ENCODE measurements at places on chromosomes 11 and 22.
A peak's percentile ranks its signal among the peaks of the same experiment; 100 is the strongest.

GRCh38 chr11:121645596-121645995 is 192.8 kb upstream of the SORL1-AS1 start:
- no peak for DNase-seq

- DNase-seq: no peak
These were observed 50.0 kb downstream of the PIK3C2A start for GRCh38 chr11:17157761-17158160.

DNA sequence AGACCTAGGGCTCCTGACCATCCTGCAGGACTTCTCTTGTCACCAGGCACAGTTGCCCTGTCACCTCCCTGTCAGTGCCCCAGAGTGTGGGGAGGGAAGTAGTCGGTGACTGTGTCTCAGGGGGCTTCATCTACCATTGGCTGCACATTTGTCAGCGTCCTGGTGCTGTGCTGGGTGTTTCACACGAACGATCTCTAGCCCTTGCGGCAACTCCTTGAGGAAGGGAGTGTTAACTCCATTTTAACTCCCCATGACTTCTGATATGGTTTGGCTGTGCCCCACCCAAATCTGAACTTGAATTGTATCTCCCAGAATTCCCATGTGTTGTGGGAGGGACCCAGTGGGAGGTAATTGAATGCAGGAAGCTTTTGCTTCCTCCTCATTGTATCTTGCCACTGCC is 7.1 kb downstream of the TSKU start:
- DNase-seq: no peak

- no peak for DNase-seq
These were observed 17.3 kb downstream of the RHOD start for GRCh38 chr11:67073908-67074307.

GRCh38 chr11:129275828-129276227 is 83.7 kb upstream of the ARHGAP32 start:
- DNase-seq: no peak

GRCh38 chr22:17303441-17303839 is 65.8 kb upstream of the CECR2 start:
- DNase-seq: no peak

DNA sequence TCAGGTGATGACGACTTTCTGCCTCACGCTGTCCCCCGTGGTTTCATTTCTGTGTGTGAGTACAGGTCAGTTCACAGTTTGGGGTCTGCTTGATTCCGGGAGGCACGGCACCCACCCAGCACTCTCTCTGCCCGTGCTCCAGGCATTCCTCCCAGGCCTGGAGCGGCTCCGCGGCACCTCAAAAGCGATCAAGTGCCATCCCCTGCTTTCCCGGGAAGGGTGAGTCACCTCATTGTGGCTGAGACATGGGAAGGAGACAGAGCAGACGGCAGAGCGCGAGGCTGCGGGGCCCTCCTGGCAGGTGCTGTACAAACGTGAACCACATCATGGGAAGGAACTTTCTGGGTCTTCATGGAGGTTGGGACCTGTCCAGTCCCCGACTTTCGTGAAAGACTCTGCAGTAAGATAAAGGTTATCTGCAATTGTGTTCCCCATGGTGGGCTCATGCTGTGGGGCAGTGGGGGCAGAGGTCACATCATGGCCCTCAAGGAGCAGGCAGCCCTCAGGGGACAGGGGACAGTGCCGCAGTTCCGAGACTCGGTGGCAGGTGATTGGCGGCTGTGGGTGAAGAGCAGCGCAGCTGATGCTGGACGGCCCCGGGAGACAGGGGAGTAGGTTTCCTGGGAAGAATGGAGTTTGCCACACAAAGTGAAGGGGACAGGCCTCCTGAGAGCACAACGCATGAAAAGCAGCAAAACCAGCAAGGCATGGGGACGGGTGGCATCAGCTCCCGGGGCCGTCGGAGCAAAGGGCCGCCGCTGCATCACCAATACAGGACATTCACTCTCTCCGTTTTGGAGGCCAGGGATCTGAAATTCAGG is 65.3 kb downstream of the CELSR1 start:
- DNase-seq: no peak

DNA sequence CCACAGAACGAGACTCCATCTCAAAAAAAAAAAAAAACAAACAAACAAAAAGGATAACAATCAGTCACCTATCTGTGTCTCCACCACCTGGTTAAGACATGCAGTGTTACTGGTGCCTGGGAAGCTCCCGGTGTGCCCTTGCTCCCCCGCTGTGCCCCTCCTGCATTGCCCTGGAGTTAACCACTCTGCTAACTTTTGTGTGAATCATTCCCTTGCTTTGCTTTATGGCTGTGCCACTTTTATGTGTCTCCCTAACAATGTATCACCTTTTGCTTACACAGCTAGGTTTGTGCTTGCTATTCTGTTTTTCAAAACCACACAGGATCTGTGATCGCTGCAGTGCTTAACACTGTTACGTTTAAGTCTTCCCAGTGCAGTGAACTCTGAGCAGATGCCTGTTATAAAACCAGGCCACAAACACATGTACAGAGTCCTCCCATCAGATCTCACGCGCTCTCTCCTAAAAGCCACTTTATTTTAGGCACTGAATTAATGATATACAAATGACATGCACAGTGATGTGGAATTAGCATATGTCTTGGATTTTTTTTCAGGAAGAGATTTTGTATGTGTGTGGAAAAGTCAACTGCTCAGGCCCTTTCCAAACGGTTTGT is 69.9 kb downstream of the BUD13 start:
- DNase-seq: no peak

GRCh38 chr11:129117595-129118350 is 74.4 kb downstream of the ARHGAP32 start:
- DNase-seq: peak; percentile 64

- no peak for DNase-seq
These were observed 38.2 kb downstream of the RNF141 start for GRCh38 chr11:10502770-10503169.

DNA sequence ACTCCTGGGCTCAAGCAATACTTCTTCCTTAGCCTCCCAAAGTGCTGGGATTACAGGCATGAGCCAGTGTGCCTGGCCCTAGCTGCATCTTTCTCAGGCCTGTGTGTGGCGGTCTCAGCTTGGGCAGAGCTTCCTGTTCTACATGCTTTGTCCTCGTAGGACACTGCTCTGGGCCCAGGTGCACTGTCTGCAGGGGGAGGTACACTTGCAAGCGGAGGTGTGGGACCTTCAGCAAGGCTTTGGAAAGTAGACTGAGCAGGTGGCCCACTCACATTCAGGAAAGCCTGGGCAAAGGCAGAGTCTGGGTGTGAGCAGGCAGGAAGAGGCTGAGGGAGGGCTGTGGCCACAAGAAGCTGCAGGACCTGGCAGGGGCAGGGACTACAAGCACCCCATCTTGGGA is 33.6 kb upstream of the SUSD2 start:
- DNase-seq: no peak

DNA sequence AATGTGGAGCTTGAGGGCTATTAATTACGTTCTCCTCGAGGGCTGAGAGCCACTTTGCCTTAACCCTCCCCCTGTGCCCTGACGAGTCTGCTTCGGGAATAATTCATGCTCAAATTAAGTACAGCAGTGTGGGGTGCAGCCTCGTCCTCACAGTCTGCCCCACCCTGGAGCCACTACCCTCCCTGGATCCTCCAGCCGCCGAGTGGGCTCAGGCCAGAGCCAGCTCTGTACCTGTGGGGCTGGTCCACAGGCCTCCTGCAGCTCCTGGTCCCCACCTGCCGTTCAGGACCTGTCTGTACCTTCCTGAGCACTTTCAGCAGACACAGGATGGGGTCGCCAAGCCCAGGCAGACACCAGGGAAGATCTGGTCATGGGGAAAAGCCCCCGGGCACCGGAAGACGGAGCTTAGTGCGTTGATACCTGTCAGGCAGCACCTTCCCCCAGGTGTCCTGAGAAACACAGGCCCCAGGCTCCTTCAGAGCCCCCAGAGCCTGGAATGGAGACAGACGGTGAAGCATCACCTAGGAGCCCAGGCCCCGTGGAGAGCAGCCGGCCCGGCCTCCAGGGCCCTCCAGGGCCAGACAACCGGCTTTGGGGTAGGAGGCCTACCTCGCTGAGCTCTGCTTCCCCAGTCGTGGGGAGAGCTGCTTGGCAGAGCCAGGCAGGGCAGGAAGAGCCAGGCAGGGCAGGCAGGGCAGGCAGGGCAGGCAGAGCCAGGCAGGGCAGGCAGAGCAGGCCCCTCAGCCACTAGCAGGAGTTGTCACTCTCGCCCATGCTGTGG is 9.7 kb downstream of the TSPAN32 start:
- no peak for DNase-seq

DNA sequence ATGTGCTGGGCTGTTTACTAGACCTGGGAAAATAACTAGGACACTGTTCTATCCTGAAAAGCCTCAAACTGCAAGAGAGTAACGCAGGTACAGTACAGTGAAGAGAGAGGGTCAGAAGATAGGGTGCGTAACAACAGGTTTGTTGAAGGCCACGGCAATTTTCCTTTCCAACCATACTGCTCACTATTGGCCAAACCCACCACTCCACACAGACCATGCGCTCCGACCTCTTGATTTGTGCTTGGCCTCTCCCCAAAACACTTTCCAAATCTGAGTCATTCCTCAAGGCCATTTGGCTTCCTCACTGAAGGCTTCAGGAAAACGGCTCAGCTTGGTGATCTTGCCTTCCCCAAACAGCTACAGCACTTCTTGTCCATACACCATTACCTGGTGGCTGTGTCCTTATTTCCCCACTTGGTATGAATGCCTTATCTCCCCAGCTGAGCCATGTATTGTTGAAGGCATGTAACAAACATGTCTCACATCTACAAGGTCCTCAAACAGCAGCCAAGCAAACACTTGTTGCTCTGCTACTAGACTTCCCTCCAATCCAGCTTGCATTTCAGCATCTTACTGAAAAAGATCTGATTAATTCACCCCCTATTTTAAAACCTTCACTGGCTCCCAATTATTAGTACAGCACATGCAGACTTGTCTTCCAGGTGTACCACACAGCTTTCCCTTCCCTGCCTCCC is 40.9 kb downstream of the TCF20 start:
- DNase-seq: peak; percentile 71

DNA sequence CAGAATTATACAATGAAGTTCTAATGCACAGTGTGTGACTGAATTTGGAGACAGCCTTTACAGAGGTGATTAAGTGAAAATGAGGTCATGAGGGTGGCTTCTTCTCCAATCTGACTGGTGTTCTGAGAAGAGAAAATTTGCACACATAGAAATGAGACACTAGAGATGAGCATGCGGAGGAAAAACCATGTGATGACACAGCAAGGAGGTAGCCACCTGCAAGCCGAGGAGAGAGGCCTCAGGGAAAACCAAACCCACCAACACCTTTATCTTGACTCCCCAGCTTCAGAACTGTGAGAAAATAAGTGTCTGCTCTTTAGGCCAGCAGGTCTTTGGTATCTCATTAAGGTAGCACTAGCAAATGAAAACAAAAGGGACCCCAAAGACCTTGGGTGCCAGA is 93.2 kb downstream of the GGTLC2 start:
- no peak for DNase-seq

DNA sequence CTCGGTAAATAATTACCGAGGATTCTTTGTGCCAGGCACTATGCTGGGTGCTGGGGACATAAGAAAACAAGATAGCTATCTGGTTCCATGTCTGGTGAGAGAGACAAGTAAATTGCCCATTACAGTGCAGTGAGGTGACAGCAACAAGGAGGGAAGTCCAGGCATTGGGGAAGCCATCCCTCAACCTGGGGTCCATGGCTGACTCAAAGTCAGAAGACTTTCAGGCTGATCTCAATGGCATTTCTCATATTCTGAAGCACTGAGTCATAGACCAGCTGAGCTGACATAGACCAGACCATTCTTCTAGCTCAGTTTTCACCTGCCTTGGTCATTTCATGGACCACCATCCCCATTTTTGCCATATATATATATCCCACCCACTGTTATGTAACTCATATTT is 158.8 kb downstream of the TTC17 start:
- no peak for DNase-seq

- DNase-seq: no peak
These were observed 76.4 kb upstream of the SLC22A12 start for GRCh38 chr11:64514590-64514989.

- DNase-seq: no peak
These were observed 88.1 kb downstream of the RRAS2 start for GRCh38 chr11:14270690-14271542.

DNA sequence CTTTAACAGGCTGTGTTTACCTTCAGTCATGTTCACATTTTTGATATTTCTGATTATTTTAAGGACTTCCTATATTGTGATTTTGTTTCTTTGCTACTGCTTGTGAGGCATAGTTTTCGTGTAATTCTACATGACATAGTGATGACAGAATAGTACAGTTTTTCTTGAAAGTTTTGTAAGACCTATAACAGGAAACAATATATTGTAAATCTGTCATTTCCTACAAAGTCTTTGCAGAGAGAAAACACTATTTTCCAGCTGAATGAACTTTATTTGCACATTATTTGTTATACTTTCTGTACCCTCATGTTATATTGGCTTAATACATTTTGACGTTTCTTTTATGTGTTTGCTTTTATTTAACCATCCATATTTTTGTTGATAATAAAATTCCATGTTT is 191.1 kb downstream of the TMEM135 start:
- no peak for DNase-seq

- no peak for DNase-seq
These were observed 97.5 kb downstream of the TSPAN18 start for GRCh38 chr11:44824300-44824704.

DNA sequence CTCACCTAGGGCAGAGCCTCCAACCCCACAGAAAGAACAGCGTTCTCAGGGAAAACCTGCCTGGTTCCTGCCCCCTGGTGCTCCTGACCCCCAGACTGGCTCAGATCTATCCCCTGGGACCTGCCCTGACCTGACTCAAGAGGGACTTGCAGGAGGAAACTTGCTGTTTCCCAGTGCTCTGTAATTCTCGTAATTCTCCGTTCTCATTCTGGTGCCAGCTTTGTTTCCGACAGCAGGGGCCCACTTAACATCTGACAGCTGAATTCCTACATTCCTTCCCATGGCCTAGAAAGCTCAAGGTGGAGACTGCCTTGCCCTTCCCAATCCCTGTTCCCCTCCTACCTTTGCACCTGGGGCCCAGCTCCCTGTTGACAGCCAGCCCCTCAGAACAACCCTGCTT is 12.5 kb upstream of the CSF2RB start:
- no peak for DNase-seq

DNA sequence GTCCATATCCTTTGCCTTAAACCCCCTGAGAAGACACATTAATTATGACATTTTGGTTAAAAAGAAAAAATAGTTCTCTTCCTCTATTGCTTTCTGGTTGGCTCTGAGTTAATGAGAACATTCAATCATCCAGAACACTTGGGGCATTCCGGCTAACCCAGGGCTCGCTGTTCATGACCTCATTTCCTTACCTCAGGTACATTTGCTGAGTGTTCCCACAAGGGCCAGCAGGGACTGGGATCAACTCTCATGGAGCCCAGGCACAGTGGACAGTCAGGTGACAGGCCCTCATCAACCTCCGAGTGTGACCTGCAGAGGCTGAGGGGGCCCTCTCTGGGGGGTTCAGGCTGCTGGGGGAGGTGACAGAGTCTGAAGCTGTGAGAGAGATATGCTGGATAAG is 98.9 kb downstream of the MYO18B start:
- DNase-seq: no peak

GRCh38 chr11:64691543-64691942 is 31.5 kb downstream of the NRXN2 start:
- DNase-seq: no peak

GRCh38 chr11:77669848-77670511 is 32.4 kb upstream of the CLNS1A start:
- DNase-seq: no peak

- DNase-seq: no peak
These were observed 47.1 kb downstream of the BMAL1 start for GRCh38 chr11:13324709-13325108.

Data from astrocyte of the cerebellum (primary cell).